ENCODE measurements at places on chromosomes 6 and 20.
A peak's percentile ranks its signal among the peaks of the same experiment; 100 is the strongest.

- DNase-seq = no peak
These were observed 15.0 kb downstream of the RAB23 start for GRCh38 chr6:57207141-57207540.

DNA sequence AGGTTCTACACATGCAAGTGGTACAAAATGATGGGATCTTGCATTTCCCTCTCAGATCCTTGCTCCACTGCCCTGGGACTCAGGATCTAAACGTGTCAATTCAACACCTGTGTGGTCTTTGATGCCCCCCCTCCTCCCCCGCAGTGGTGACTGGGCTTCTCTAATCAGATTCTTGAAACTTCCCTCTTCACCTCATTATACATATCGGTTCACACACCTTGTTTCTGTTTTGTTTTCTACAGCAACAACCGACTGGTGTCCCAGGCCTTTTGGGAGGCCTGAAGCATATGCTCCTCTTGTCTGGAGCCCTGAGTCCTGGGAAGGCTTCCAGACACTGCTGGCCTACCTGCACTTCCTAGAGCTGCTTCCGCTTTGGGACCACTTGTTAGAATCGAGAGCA lies 20.0 kb downstream of the SAMD3 start:
- no peak for DNase-seq

- no peak for DNase-seq
These were observed 160.2 kb downstream of the NFATC2 start for GRCh38 chr20:51382111-51382985.

GRCh38 chr6:100435299-100435698 lies 29.4 kb downstream of the SIM1 start:
- DNase-seq = no peak

DNA sequence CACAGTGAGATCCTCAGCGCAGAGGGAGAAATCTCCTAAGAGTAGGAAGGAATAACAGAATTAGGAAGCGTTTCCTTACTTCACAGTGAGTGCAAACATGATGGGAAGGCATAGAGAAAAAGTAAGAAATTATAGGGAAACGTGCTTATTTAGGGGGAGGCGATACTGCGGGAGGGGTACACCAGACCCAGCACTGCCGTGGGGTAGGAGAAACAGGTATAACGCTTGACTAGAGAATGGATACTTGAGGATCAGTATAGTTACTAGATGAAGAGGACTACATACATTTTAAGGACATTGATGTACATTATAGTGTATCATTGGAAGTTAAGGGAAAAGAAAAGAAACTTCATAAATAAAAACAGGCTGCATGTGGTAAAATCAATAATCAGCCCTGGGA lies 26.8 kb upstream of the HLA-E start:
- DNase-seq = no peak

- DNase-seq = no peak
These were observed 39.2 kb downstream of the GNAS start for GRCh38 chr20:58891718-58892140.

GRCh38 chr6:23655525-23655924 lies 470.5 kb upstream of the NRSN1 start:
- DNase-seq = no peak

DNA sequence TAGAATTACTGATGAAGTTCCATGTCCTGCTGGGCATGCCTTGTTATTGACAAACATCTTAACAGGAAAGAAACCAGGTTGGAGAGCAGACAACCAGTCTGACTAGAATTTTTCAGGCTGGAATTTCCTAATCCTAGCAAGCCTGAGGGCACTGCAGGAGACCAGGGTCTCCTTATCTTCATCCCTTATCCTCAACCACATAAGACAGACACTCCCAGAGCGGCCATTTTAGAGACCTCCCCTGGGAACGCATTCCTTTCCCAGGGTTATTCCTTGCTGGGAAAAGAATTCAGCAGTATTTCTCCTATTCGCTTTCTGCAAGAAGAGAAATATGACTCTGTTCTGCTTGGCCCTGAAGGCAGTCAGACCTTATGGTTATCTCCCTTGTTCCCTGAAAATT lies 803.7 kb downstream of the GRIK2 start:
- DNase-seq = no peak

GRCh38 chr20:57996936-57997890 lies 231.2 kb downstream of the ANKRD60 start:
- no peak for DNase-seq

GRCh38 chr20:40049854-40050253 lies 639.2 kb downstream of the MAFB start:
- DNase-seq = no peak

DNA sequence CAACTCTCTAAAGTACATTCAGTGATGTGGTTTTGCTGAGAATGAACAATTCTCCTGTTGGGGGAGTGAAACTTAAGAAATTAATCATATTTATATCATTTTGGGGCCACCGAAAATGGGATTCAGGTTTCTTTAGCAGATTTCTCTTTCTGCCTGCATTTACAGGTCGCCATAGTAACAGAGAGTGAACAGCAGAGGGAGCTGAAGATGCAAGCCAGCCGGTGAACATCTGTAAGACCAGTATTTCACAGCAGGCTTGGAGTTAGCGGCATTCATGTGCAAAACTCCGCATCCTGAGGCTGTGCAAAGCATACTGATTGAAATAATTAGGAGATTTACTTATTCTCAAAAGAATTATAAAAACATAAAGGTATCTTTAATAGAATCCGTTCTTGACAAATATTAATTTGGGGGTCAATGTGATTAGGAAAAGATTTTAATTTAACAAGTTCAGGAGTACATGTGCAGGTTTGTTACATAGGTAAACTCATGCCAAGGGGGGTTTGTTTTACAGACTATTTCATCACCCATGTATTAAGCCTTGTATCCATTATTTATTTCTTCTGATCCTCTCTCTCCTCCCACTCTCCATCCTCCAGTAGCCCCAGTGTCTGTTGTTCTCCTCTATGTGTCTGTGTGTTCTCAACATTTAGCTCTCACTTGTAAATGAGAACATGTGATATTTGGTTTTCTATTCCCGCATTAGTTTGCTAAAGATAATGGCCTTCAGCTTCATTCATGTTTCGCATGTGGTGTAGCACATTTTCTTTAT lies 17.8 kb upstream of the HSF2 start:
- DNase-seq = peak; percentile 8
